ENCODE measurements at places on chromosomes 3 and 15.

GRCh38 chr15:57100136-57100539 is 181.7 kb downstream of the TCF12 start:
- DNase-seq: no peak

DNA sequence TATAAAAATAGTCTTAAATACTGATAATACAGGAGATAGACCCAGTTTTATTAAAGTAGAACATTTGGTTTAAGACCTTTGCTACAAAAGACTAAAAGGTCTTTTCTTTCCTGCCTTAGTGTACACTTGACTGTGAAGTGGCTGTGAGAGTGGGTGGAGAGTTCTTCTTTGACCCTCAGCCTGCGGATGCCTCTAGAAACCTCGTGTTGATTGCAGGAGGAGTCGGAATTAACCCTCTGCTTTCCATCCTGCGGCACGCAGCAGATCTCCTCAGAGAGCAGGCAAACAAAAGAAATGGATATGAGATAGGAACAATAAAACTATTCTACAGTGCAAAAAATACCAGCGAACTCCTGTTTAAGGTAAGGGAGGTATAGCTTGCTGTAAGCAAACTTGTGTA is 36.5 kb downstream of the OXNAD1 start:
- no peak for DNase-seq

DNA sequence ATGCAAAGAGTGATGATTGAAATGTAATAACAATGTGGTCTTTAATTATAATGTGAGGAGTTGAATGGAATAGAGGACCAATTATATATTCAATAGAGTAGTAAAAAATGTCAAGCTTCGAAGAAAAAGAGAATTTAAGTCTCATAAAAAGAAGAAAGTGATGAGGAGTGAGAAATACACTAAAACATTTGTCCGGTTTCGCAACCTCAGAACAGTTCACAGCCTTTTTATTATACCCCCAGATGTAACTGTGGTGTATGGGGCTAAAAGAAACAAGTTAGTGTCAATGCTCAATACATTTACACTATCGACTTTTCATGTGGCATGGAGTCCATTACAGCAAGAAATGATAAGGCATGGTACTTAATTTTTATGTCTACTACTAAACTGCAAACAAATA is 386.5 kb upstream of the ATP11B start:
- DNase-seq: no peak

DNA sequence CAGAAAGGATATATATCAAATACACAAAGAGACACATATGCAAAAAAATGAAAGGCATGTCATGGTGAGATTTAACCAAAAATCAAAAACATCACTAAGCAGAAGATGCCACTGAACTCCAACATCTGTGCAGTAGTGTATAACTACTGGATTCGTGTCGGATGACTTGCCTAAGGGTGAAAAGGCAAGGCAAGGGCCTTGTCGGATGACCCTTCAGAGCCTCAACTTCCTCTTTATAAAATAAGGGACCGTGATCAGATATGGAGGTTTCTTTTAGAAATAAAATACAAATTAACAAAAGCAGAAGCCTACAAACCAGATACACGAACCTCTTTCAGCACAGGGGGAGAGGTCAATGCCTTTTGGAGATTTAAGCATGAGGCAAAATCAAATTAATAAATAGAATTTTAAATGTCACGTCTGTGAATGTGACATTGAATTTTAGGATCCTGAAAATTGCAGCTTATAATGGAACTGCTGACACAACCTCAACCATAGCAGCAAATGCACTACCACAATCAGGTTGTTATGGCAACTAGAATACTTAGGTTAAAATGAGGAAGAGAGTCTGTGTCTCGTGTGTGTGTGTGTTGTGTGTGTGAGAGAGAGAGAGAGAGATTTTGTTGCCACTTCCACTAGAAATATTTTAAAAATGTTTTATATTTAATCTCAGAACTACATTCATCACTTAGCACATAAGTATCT is 8.3 kb upstream of the CHRM5 start:
- DNase-seq: no peak

DNA sequence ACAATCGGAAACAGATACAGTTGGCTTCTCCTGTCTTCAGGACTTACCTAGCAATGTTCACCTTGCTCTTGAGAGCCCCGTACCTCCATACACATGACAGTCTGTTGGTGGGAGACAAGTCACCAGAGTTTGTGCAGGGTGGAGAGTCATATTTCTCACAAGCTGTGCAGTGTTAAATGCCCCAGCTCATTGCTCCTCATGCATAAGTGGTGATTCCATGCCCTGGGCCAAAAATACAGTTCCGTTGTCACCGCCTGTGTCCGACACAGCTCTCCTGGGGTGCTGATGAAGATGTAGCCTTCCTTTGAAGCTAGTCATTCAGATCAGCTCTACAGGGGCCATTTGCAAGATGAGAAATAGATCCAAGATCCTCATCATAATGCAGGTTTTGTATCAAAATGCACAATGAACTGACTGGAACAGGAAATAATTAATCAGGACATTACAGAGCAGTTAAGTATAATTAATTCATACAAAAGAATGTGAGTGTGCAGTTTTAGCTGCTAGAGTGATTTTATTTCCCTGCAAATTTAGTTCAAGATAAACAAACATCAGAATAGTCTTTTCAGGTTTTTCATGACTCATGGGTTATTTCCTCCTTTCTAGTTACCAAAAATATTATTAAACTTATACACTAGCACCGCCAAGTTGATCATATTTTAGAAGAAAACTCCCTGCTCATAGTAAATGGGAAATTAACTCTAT is 66.5 kb downstream of the CD47 start:
- no peak for DNase-seq

GRCh38 chr3:23884481-23884880 is 32.3 kb downstream of the NKIRAS1 start:
- DNase-seq: no peak

GRCh38 chr3:195591852-195592251 is 8.1 kb upstream of the APOD start:
- DNase-seq: no peak

All from stimulated activated CD8-positive, alpha-beta memory T cell treated with anti-CD3 and anti-CD28 coated beads, Interleukin-2, amount 100 ng/mL, for 48 hours (primary cell).